Sciatic nerve (tissue), 2 donors: ENCODE measurements at places on chromosomes 5 and 9. TPM values are rescaled to one million over a fixed set of nuclear protein-coding genes. Genes with fewer than 3 reads are reported as not detected.

Gene NR2F1-AS1
- 49.3 TPM for total RNA-seq

Gene GRM6
- total RNA-seq = not detected

Gene CTSV
- total RNA-seq = not detected

Gene CBY3
- not detected for total RNA-seq

Gene FGF1
- total RNA-seq = 316 TPM

Gene GLRA1
- total RNA-seq = not detected

Gene PCDHGA7
- total RNA-seq = 7.3 TPM
